ENCODE measurements at places on chromosomes 2 and 18.

GRCh38 chr2:120469426-120469825, 123.5 kb downstream of the INHBB start:
- no peak for DNase-seq

DNA sequence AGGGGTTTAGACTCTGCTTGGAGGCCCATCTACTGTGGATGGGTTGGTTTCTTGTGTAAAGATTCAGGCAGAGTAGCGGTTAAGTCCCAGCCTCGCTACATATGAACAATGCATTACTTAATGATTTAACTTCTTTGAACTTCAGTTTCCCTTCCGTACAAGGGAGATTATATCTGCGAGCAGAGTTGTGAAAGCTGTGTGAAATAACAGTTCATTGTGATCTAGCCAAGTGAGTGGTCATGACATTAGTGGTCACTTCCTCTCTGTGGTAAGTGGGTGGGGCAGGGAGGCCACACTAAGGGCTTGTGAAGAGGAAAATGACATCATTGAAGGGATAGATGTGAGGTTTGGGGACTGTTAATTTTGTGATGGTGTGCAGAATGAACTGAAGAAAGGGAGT, 14.1 kb upstream of the MEX3C start:
- DNase-seq: peak; percentile 100

- no peak for DNase-seq
Observed at GRCh38 chr2:159362094-159362493, 75.6 kb upstream of the WDSUB1 start.

- DNase-seq: no peak
Observed at GRCh38 chr2:220417503-220417902, 790.1 kb downstream of the SLC4A3 start.

DNA sequence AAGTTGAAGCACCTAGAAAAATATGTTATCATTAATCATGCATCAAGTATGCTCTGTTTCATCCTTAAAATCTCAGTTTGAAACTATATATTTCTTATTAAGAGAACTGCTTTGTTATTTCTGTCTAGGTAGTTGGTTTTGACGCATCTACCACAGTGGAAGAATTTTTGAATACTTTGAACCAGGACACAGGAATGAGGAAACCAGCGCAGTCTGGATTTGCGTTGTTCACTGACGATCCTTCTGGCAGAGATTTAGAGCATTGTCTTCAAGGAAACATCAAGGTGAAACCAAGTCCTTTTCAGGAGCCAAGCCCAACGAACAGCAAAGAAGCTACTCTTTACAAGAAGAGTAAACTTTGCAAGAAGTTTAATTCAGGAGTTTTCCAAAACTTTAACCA, 30.1 kb upstream of the DYNC2LI1 start:
- DNase-seq: no peak

- DNase-seq: no peak
Observed at GRCh38 chr18:36693931-36694620, 134.7 kb downstream of the TPGS2 start.

- no peak for DNase-seq
Observed at GRCh38 chr2:73035899-73036711, 35.4 kb downstream of the SFXN5 start.

DNA sequence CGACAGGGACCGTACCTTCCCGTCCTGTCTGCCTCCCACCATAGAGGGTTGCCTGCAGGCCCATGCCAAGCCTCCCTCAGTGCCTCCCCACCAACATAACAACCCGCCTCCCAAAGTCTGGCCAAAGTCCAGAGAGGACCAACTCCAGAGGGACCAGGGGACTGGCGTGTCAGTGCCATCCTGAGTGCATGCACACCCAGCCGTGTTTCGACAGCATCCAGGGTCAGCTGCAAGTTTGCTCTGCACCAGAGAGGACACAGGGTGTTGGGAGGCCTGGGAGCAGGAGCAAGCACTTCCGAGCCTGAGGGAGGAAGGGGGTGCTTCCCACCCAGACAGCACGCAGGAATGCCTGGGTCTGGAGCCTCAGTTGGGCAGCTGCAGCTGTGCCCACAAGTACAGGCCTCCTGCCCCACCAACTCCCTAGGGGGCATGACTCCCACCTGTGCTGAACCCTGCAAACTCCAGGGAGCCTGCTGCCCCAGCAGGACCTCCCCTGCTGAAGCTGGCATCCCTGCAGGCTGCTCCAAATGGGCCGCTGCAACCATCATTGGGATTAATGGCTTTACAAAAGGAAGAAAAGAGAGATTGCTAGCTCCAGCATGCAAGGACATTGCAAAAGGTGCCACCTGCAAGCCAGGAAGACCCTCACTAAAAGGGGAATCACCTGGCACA, 618.1 kb upstream of the FSHR start:
- no peak for DNase-seq

- DNase-seq: no peak
Observed at GRCh38 chr18:12041561-12041960, 52.1 kb upstream of the ANKRD62 start.

- DNase-seq: no peak
Observed at GRCh38 chr2:73050121-73050545, 21.4 kb downstream of the SFXN5 start.

GRCh38 chr18:78721238-78721875, 258.3 kb upstream of the SALL3 start:
- DNase-seq: no peak

All from GF-D8 (cell line).